Tibial nerve (tissue), 4 donors: ENCODE measurements at places on chromosomes 5 and 9. TPM values are rescaled to one million over a fixed set of nuclear protein-coding genes. Genes with fewer than 3 reads are reported as not detected.

The TRIM7 gene
- total RNA-seq: 11.0 TPM

The NME5 gene
- not detected for total RNA-seq

The CEL gene
- total RNA-seq: 1.7 TPM

The TXNDC8 gene
- not detected for total RNA-seq

The GPR150 gene
- 0.44 TPM for total RNA-seq

The DPYSL3 gene
- total RNA-seq: 68.0 TPM

The GMCL2 gene
- total RNA-seq: not detected

The MYMK gene
- 1.4 TPM for total RNA-seq

The PCDHGB4 gene
- 12.3 TPM for total RNA-seq

The EPB41L4A gene
- 10.7 TPM for total RNA-seq

The SPINK4 gene
- not detected for total RNA-seq

The CTSV gene
- total RNA-seq: 0.42 TPM

The LRRC19 gene
- total RNA-seq: not detected

The F2RL2 gene
- total RNA-seq: not detected

The TNC gene
- 154 TPM for total RNA-seq

The LECT2 gene
- not detected for total RNA-seq

The RALGDS gene
- 48.0 TPM for total RNA-seq

The CTNNA1 gene
- 447 TPM for total RNA-seq

The NUTM2F gene
- not detected for total RNA-seq

The C5orf52 gene
- total RNA-seq: not detected

The NR2F1-AS1 gene
- total RNA-seq: 38.4 TPM

The PTGDS gene
- 7,669 TPM for total RNA-seq

The P4HA2 gene
- total RNA-seq: 24.5 TPM

The IFNA6 gene
- not detected for total RNA-seq

The C7 gene
- 111 TPM for total RNA-seq

The ITGA2 gene
- 5.4 TPM for total RNA-seq

The WNT8A gene
- not detected for total RNA-seq

The ZNF454 gene
- total RNA-seq: 3.1 TPM

The SPINK5 gene
- total RNA-seq: 1.0 TPM

The CKMT2 gene
- 6.1 TPM for total RNA-seq

The PKD2L2 gene
- total RNA-seq: not detected

The STPG3 gene
- not detected for total RNA-seq

The NDUFA8 gene
- total RNA-seq: 18.0 TPM

The FOXD1 gene
- total RNA-seq: 76.1 TPM

The LCP2 gene
- total RNA-seq: 27.5 TPM

The PCDHB12 gene
- 12.6 TPM for total RNA-seq

The MEGF10 gene
- total RNA-seq: 0.30 TPM

The TBC1D9B gene
- total RNA-seq: 210 TPM

The FAM81B gene
- not detected for total RNA-seq

The SPOCK1 gene
- total RNA-seq: 39.8 TPM

The CCNO gene
- total RNA-seq: 0.30 TPM

The NR2F1 gene
- total RNA-seq: 70.0 TPM

The OR1J2 gene
- total RNA-seq: not detected

The IL6ST gene
- total RNA-seq: 444 TPM

The MLANA gene
- total RNA-seq: not detected

The KIF4B gene
- total RNA-seq: not detected

The NTRK2 gene
- 46.7 TPM for total RNA-seq

The DRD1 gene
- total RNA-seq: not detected

The ADAMTS6 gene
- 2.9 TPM for total RNA-seq

The ENTREP1 gene
- 2.3 TPM for total RNA-seq

The SLC6A18 gene
- not detected for total RNA-seq

The QRFP gene
- total RNA-seq: not detected

The CSF1R gene
- total RNA-seq: 57.9 TPM

The HDHD3 gene
- total RNA-seq: 27.7 TPM
